Stimulated activated CD8-positive, alpha-beta memory T cell treated with anti-CD3 and anti-CD28 coated beads, Interleukin-7, amount 100 ng/mL, for 1 hour (primary cell): ENCODE measurements at places on chromosomes 5 and 9.

DNA sequence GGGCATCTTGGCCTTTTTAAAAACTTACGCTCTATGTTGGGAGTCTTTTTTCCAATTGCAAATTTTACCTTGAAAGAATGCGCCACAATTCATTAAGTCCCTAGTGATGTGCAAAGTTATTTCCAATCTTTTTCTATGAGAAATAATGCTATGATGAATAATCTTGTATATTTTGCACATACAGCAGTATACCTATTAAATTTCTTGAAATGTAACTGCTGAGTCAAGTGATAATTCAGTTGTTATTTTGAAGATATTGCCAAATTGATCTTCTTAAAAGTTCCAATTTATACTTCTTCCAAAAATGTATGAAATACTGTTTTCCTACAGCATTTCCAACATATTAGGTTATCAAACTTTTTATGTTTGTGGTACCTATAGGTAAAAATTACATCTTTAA is 92.8 kb upstream of the PPP2R2B start:
- no peak for DNase-seq

- DNase-seq: no peak
Measured at GRCh38 chr9:35112257-35113020, 3.2 kb downstream of the ATOSB start.

DNA sequence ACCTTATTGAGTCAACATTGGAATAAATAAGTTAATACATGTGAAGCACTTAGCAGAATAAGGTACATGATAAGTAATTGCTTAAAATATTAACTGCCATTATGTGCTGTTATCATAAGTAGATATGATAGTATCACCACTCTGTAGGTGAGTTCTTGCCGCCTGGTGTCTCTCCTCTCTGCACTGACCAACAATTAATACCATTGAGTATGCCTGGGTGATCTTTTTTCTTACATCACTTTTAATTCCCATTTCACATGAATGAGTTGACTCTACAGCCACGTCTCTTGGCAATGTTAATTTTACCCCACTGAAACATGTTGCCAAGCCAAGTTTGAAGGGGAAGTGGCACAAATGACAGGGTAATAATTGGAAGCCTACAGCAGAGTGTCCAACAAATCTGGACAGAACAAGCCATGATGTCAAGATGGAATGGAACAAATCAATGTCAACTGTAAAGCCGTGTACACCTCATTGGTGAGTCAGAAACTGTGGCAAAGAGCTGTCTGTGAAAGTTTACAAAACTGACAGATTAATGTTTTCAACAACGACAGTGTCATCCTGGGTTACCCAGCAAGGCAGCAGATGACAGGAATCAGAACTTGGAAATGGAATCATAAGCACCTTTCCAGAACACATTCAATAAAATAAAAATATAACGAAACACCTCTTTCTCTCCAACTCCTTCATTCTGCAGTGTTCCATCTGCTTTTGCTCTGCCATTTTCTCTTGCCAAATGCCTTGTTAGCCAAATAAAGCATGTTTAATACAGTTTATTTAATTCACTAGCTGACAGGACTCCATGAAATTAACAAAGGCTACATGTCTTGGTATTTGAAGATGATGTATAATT is 330.9 kb downstream of the CTNND2 start:
- no peak for DNase-seq

DNA sequence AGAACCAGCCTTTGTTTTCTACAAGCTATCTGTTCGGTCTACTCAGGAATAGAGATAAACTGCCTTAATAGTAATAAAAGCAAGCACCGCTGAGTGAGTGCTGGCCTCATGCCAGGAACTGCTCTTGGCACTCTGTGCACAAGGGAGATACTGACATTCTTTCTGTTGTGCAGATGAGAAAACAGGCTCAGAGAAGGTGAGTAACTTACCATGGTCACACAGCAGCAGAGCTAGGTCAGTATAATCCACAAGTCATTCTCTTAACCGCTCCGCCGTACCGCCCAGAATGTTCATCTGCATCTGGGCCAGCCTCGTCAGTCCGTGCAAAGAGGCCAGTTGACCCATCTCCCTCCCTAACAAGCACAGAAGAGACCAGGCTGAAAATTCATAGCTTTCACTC is 27.4 kb downstream of the QRFP start:
- no peak for DNase-seq

- DNase-seq: no peak
Measured at GRCh38 chr5:138732466-138732865, 20.8 kb upstream of the CTNNA1 start.

DNA sequence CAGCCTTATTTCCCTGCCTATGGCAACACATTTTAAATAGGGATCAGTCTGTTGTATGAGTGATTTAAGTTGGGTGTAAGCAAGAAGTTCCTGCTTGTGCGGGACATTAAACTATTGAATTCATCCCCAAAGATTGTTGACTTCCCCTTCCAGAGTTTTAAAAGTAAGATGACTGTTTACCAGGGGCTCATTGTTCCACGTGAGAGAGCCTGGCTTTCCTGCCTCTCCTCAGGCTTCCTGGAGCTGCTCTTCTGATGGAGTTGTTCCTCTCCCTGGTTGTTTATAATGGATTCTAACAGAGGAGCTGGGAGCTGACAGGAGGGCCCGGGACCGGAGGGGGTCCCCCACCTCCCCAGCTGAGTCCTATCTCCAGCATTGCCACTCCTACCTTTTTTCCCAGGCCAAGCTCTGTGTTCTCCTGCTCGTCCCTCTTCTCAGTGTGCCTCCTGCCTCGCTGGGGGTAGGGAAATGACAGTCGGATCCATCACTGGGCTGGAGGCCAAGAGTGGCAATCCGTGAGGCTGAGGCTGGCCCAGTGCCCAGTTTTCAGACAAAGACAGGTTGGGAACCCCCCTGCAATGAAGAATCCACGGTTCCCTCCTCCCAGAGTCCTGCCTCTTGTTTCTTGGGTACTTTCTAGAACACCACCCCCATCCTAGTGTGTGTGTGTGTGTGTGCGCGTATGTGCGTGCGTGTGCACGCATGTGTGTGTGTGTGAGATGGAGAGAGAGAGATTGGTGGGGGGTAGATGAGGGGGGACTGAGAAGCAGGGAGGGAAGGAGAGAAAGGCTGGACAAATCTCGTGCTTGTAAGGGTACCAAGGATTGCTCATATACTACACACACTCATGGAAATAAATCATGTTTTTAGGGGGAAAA is 123.7 kb upstream of the NFIB start:
- no peak for DNase-seq

GRCh38 chr5:1997640-1998347 is 115.1 kb upstream of the IRX4 start:
- no peak for DNase-seq

- DNase-seq: no peak
Measured at GRCh38 chr9:105295201-105295550, 50.7 kb downstream of the SLC44A1 start.

DNA sequence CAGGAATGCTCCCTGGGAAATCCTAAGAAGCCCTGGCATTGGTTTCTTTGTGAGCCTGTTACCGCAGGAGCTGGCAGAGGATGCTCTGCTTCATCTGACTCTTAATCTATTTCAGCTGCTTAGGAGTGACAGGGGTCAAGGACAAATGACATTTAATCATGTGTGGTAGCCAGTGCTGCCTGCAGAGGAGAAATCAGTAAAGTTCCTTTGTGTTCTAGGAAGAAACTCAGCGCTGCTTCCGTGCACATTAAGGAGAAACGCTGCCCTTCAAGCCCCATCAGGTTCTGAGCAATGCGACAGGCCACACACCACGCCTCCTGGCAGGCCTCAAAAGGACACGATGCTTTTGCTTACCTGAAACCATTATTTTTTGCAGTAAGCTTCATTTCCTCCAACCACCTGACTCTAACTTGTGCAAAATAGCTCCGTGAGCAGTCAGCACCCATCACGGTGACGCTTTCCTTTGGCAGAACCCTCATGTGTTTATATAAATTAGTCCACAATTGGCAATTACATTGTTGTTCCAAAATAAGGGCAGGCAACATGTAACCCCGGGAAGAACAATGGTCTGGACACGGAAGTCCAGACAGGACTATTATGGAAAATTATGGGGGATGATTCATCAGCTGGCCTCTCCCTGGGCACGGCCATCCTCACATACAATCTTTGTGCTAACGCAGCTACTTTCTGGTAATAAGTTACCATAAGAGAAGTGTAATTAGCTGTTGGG is 387.9 kb upstream of the DAP start:
- no peak for DNase-seq

DNA sequence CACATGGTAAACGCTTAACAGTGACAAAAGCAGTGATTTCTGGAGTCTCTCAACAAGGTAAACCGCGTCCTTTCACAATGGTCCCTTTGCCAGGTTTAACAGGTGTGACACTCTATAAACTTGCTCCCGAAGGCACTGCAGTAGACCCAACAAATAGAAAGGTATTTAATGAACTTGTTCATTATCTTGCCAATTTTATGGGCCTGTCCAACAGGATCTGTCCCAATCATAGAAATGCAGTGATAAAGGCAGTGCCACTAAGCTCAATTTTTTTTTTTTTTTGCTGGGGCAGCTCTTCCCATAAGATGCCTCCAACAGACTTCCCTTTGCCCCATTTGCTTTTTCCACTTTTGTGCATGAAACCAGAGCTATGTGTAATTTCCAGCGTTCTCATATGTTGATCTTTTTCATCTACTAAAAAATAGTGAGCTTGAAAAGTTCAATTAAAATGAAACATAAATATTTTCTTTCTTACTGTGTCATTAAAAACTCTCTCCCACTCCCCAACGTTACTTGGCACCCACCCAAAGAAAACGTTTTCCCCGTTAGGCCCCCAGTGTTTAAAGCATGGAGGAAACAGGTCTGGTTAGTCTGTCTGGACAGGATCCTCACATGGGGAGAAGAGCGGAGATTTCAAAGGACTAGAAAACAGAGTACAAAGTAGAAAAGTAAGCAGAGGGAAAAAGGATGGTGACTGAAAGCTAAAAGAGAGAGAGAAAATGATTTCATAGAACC is 80.9 kb upstream of the SPATA31D4 start:
- no peak for DNase-seq

DNA sequence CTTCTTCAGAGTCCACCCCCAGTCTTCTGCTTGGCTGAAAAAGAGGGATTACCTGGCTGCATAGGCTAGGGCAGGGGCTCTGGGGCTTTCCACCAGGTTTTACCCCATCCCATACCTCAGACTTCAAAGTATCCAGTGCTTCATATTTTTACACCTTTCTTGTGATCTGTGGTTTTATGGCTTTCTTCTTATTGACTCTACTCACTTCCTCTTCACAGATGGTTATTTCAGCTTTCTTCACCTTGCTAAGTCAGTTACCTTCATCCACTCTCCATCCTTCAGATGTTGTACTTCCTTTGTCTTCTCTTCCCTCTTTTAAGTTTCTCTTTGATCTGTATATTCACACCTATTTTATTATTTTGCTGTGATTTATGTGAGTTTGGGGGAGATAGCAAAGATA is 104.3 kb downstream of the GRIA1 start:
- DNase-seq: no peak

- DNase-seq: no peak
Measured at GRCh38 chr5:123937230-123937629, 425.3 kb downstream of the CSNK1G3 start.

- DNase-seq: no peak
Measured at GRCh38 chr9:121125590-121125989, 50.8 kb downstream of the CNTRL start.

- DNase-seq: no peak
Measured at GRCh38 chr5:40627706-40628105, 52.0 kb upstream of the PTGER4 start.

DNA sequence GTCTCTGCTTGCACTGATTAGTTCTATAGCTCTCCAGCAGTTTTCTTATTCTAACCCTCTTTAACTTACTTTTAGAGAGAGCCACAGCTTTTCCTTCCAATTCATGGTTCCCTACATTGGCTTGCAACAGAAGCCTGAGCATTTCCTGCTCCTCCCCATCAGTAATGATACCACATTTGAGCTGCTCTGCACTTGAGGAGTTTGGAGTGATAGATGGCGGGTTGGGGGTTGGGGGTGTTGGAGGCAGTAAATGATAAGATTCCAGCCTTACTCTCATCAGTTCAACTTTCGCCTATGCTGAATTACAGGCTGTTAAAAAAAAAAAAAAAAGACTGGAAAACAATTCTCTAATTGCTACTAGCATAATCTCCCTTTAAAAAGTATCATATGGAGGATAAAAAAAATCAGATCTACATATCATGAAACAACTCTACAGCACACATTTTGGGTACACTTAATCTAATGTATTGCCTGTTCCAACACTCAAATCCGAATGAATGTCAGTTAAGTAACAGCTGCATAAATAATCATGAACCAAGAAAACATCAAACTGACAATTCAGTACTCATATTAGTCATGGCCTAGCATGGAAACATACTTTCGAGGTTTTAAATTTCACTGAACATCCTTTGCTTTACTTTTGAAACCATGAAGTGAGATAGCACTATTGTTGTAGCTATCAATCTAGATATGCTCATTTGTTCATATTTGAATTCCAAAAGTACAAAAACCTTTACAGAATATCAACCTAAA is 224.7 kb downstream of the NFIB start:
- DNase-seq: no peak

GRCh38 chr5:114789773-114790402 is 379.8 kb downstream of the TRIM36 start:
- no peak for DNase-seq

DNA sequence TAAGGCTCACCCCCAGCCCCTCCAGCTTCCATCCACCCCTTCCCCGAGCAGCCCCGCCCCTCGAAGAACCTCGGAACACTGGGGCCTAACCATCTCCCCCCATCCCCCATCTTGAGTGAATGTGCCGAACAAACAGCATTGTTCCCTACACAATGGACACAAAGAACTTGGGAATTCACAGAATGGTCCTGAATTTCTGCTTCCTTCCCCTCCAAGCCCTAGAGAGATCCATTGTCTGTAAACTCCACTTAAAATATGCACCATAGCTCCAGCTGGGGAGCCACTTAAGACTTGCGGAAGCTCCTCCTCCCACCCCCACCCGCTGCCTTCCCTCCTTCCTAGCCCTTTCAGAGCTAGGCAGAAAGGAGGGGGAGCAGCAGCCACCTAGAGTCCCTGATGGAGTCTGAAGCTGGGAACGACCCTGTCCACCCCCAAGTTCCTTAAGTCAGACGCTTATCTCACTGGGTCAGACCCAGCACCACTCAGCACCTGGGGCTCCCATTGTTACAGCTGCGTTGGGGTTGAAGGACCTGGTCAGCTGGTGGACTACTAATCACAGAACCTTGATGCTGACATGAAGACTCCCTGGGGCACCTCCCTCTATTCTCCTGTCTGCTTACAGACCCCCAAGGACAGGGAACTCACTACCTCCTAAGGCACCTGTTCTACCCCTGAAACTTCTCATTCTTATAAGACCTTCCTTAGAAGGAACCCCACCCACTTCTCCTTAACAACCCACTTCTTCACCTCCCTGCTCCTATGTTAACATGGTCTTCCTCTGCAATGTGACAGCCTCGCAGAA is 61.4 kb downstream of the PCDH1 start:
- DNase-seq: no peak

DNA sequence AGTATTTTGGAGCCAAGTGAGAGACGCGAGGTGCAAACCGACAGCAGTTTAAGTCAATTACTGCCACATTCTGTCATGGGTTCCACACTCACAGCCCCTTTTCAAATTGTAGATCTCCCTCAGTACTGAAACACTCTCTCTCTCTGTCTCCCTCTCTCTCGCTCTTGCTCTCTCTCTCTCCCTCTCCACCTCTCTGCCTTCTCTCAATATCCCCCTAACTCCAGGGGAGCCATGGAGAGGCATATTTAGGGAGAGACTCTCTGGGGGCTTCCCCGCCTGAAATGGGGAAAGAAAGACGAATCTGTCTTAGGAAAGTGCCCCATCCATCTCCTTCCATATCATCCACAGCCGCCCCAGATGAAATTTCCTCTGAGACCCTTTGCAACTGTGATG is 1.6 kb downstream of the BRINP1 start:
- no peak for DNase-seq
